ENCODE measurements at places on chromosomes 3 and 15.
A peak's percentile ranks its signal among the peaks of the same experiment; 100 is the strongest.

DNA sequence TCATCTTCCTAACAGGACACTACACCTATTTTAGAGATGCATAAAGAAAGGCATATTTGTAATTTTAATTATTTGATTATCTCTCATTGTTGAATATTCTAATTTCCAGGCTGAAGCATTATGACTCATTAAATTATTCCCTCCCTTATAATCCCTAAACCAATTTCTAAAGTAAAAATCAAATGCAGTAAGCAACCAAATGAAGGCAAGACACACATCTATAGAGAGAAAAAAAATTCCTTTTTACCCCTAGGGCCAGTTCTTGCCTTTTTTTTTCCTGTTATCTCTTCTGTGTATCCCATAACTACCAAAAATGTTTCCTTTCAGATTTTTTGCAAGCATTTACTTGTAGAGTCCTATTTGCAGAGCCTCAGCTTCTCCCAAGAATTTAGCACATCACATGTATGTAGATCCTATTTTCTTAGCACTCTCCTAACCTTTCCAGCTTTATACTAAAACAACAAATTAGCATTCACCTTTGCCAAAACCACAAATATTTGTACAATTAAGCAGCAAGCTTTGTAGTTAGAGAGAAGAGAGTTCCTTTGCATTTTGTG is 177.9 kb downstream of the SATB1 start:
- no peak for DNase-seq

- no peak for DNase-seq
These were observed 315.1 kb upstream of the CBLB start for GRCh38 chr3:106183762-106184391.

- no peak for DNase-seq
These were observed 9.7 kb upstream of the CRBN start for GRCh38 chr3:3189102-3189727.

DNA sequence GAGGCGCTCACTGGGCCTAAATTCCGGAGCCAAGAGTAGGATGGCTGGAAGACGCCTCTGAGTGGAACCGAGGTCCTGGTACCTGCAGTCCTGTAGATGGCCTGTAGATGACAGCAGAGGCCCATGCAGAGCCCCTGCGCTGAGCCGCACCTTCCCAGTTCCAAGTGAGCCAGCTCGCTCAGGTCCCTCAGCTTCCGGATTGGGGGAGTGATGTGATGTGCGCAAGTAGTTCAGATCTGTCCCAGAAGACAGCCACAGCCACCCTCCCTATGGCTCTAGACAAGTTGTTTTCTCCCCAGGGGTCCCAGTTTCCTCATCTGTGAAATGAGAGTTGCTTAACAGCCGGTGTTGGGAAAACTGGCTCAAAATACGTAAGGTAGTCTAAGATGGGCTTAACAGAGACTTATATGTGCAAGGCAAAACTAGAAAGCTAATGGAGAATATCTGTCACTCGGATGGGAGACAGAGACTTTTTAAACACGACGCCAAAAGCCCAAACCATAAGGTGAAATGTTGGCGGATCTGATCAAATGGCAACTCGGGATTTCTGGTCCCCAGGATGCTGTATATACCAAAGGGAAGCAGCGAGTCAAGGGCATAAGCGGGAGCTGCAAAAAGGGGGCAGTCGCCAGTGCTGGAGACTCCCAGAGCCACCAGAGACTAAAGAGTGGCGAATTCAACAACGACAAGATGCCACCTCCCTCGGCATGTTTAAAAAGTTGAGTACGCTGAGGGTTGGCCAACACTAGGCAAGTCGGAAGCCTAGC is 765 bp upstream of the MAPKAPK3 start:
- peak; percentile 49 for DNase-seq

- no peak for DNase-seq
These were observed 36.7 kb upstream of the BDH1 start for GRCh38 chr3:197592361-197593045.

- DNase-seq, result peak; percentile 32
These were observed 54.0 kb downstream of the NR1D2 start for GRCh38 chr3:23999012-23999641.

DNA sequence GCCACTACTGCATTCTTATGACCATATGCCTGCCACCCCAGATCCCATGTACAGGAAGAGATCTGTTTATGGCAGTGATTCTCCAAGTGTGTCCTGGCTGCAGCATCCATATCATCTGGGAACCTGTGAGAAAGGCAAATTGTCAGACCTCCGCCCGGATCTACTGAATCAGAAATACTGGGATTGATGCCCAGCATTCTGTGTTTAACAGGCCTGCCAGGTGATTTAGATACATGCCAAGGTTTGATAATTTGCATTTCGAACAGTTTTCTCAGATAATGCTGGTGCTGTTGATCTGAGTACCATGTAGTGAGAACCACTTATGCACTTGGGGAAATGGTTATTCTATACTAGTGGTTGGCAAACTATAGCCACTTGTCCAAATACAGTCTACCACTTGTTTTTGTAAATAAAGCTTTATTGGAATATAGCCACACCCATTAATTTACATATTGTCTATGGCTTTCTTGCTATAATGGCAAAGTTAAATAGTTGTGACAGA is 165.4 kb downstream of the SSR3 start:
- no peak for DNase-seq

DNA sequence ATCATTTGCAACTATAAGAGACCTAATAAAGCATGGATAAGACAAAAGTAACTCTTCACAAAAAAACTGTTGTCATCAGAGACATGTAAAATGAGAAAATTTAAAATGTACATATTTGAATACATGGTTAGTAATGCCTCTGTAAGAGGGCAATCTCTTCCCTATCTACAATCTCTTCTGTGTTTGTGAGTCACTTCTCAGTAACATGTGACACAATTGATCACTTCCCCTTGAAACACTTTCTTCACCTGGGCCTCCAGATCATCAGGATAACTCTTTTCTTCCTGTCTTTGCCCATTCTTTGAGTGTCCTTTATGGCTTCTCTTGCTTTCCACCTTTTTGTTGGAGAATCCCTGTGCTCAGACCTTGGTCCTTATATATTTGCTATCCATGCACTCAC is 50.4 kb downstream of the TFDP2 start:
- DNase-seq, result no peak

DNA sequence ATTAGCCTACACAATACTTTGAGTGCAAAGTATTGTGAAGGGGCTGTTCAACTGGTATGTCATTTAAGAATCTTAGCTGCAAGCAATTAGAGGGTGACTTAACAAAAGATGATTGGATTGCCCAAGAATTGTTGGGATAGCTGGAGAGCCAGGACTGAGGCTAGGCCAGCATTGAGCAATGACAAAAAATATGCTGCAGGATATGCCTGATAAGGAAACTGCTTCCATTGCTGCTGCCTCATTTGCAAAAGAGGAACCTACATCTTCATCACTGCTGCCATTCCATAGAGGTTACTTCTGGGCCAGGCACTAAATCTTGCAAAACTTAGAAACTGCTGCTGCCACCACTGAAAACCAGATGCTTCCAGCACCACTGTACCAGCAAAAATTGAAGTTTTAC is 108.0 kb upstream of the TBC1D5 start:
- DNase-seq, result no peak

GRCh38 chr15:92049290-92049989 is 195.9 kb downstream of the SLCO3A1 start:
- DNase-seq, result no peak

GRCh38 chr3:194404365-194405140 is 5.5 kb upstream of the GP5 start:
- no peak for DNase-seq

DNA sequence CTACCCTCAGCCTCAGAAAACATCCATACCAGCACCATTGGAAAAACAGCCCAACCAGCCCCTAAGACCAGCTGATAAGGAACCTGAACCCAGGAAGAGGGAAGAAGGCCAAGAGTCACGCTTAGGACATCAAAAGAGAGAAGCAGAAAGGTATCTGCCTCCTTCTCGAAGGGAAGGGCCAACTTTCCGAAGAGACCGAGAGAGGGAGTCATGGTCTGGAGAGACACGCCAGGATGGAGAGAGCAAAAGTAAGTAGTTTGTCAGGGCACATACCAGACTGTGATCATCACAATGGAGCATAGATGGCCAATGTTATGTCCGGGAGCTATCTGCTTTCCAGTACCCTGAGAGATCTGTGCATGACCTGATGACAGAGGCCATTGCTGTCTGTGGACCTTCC is 31.0 kb upstream of the RBM5 start:
- no peak for DNase-seq
